ENCODE measurements at places on chromosomes 16 and 17.

DNA sequence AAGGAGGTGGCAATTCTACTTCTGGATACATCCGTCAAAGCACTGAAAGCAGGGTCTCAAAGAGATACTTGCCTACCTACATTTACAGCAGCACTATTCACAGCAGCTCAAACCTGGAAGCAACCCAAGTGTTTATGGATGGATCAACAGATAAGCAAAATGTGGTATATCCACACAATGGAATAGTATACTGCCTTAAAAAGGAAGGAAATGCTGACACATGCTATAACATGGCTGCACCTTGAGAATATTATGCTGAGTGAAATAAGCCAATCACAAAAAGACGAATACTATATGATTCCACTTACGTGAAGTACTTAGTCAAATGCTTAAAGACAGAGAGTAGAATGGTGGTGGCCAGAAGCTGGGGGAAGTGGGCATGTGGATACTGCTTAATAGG is 336.2 kb downstream of the SLC39A11 start:
- no peak for DNase-seq

DNA sequence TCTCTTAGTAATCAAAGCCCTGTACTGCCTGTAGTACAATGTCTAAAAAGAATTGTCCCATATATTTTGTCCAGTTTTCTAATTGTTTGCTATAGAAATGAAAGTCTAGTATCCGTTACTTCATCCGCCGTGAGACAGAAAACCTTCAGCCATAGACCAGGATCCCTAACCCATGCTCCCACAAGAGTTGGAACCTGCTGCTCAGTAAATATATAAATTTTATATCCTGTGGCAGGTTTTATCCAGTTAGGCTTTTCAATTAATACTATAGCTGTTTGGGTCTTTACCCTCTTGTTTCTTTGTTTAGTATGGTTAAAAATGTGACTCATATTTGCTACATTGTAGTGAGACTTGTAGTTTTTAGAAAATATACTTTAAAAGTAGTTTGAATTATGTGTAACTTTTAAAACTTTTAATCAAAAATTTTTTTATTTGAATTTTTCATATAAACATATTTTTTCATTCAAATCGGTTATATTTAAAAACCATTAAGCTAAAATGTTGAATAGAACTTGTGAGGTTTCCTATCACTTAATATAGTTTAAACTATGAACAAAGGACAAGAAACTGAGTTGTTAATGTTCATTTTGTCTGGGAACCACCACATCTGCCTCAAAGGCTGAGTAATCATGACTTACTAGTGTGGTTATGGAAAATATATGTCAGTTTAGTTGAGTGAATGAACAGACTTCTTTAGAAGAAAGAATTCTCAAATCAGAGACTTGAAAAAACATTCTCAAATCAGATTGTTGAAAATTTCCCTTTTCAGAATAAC is 54.8 kb downstream of the VMP1 start:
- no peak for DNase-seq

GRCh38 chr17:1056761-1057160 is 59.8 kb downstream of the TIMM22 start:
- DNase-seq = no peak

DNA sequence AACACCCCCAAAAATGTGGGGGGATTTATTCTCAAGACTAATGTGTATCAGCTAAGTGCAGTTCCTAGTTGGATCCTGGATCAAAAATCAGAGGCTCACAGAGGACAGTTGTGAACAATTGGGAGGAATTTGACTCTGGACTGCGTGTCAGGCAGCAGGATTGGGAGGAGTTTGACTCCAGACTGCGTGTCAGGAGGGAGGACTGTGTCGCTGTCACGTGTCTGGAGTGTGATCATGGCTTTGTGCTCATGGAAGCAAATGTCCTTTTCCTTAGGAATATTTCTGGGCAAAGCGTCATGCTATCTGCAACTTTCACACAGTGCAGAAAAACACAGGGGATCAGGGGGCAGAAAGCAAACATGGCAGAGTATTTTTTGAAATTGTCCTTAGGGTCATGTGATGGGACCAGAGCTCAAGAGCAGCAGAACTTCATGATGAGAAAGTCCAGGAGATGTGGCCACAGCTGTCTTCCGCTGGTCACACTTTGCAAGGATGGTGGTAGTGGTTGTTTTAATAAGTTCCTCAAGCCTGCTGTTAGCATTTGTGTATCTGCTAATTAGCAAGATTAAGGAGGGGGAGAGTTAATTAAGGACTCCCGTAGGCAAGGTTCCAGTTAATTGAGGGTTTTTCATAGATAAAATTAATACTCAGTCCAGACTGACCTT is 122.0 kb upstream of the CHMP6 start:
- no peak for DNase-seq

GRCh38 chr16:88815901-88816589 is 4.3 kb upstream of the APRT start:
- DNase-seq = peak; percentile 71
